ENCODE measurements at places on chromosomes 6 and 20.

- no peak for DNase-seq
These were observed 111.4 kb upstream of the EMILIN3 start for GRCh38 chr20:41478026-41478425.

- DNase-seq, result no peak
These were observed 8.5 kb downstream of the HLA-DMB start for GRCh38 chr6:32932132-32932868.

GRCh38 chr20:2746636-2747265 lies 53.7 kb downstream of the CPXM1 start:
- no peak for DNase-seq

DNA sequence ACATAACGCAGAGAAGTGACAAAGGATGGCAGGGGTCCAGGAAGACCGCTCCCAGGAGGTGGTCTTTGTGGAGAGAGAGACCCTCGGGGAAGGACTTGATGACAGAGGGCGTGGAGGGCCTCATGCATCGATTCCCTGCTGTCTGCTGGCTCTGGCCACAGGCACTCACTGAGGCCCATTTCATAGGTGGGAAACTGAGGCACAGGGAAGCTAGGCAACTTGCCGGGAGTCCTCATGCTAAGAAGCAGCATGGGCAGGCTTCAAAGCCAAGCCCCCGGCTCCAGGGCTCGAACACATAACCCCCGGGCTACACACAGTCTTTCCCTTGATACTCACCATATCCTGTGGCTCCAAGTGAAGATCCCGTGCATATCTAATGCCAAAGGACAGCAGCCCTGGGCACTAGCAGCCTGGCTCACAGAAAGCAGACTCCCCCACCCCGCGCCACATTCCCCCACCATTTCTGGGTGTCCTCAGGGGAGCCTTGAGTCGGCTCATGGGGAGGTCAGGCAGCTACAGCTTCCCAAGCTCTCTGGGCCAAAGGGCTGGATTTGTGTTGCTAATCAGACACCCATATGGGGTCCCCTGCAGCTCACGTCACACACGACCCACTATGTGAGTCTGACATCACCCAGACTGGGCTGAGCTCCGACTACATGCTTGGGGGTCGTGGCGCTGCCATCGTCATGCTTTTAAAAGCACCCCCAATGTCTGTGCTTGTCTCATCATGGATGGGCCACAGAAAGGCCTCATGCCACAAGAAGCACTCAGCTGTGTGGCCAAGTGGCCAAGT lies 130.9 kb upstream of the PMEPA1 start:
- DNase-seq, result no peak

- DNase-seq, result peak; percentile 59
These were observed at the start of gene PROCR for GRCh38 chr20:35171753-35172433. Gene PROCR, plus strand, starts transcription at chr20:35172072. Its CDS starts 83 bp downstream, at chr20:35172155.
